ENCODE measurements at places on chromosomes 5 and 9.

GRCh38 chr5:111922344-111922743 is 165.3 kb upstream of the NREP start:
- no peak for DNase-seq

GRCh38 chr9:93190133-93190525 is 6.2 kb downstream of the WNK2 start:
- DNase-seq, result no peak

DNA sequence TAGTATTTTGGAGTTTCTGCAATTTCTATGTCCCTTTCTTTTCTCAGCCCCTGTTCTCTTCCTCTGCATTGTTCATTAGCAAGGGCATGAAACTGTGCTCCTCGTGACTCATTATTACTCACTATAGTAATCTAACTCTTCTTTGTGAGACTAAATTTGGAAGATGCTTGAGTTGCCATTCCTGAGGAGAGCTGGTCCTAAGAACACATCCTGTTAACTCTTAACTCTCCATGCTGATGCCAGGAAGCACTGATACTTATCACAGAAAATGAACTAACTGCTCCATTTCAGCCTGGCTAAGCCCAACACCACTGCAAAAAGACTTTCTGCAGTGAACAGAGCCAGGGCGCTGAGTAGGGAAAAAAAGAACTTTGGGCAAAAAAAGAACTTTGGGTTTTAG is 10.6 kb upstream of the CSNK1A1 start:
- DNase-seq, result peak; percentile 97

GRCh38 chr5:123101556-123101955 is 12.5 kb downstream of the PRDM6 start:
- DNase-seq, result no peak

- peak; percentile 86 for DNase-seq
Measured at GRCh38 chr5:151805414-151806223, 33.9 kb downstream of the G3BP1 start.

DNA sequence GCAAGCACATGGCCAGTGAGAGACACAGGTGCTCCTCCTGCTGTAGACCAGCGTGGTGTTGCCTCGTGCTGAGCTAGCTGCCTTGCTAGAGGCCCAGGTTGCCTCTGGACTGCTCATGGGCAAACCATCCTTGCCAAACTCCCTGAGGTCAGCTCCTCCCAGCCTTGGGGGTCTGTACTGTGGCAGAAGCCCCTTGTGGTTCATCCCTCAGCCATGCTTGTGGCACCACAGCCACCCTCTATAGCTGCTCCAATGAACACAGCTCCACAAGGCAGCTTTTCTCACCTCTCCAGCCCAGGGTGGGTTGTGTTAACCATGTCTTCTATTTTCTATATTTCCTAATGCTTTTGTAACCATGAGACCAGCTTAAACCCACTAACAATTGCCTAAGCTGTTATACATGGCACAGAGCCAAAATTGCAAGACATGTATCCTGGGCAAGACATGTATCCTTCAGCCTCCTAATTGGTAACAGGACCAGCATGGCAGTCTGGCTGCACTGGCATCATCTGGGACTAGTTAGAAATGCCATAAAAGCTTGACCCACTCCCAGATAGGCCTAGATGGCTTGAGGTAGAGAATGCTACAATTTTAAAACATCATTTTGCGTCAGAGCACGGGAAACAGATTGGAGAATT is 183.1 kb upstream of the S1PR3 start:
- DNase-seq, result peak; percentile 24

- no peak for DNase-seq
Measured at GRCh38 chr5:109406719-109407118, 3.1 kb downstream of the PJA2 start.

DNA sequence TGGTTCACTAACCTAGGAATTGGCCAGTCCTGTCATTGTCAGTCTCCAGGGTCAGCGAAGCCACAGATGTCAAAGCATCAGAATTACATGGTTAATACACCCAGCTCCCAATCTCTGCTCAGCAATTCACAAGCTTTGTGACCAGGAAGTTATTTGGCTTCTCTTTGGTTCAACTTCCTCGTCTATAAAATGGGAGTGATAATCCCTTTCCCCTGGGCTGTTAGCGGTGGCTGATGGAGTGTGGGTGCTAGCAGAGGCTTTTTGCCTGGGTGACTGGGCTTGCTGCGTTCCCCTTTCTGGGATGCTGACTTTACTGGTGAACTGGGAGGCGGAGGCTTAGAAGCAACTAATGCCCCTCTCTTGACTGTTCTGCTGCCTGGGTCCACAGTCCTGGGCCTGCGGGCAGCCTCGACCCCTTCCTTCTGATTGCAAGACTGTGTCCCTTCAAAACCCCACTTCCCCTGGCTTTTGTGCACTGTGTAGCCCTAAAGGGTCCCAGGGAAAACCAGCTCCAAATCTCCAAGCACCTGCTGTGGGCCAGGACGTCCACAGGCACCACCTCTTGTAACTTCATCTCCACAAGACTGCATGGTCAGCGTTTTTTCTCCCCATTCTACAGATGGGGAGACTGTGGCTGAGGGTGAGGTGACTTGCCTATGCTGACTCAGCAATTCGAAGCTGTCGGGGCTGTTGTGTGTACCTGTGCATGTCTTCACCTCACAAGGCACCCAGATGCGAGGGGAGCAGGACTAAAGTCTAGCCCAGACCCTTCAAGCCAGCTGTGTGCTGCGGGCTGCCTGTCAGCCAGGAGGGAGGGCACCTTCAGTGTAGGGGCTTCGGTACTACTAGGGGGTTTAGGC is 45.2 kb upstream of the NEURL1B start:
- DNase-seq, result no peak

DNA sequence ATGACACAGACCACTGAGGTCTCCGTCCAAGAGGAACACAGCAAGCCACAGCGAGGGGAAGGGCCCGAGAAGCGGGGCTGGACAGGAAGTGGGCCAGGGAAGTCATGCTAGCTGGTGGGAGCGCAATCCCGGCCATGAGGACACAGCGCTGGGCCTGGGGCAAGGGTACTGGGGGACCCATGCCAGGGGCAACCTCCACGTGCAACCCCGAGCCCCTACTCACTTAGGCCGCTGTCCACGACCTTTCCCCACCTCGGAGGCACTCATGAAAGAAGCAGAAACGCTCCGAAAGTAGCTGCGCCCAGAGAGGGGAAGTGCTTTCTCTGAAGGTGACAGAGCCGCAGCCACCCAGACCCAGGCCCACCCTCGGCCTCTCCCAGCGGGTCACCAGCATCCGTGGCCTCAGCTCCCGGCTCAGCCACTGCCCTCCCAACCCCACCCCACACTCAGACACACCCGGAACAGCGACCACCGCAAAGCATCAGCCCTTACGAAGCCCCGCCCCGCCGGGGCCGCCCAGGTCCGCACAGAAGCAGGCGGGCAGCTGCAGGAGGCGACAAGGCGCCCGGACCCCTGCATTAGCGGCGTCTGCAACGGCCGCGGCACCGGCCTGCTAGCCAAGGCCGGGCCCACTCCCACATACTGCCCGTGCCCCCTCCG is 782 bp downstream of the BICD2 start:
- no peak for DNase-seq

DNA sequence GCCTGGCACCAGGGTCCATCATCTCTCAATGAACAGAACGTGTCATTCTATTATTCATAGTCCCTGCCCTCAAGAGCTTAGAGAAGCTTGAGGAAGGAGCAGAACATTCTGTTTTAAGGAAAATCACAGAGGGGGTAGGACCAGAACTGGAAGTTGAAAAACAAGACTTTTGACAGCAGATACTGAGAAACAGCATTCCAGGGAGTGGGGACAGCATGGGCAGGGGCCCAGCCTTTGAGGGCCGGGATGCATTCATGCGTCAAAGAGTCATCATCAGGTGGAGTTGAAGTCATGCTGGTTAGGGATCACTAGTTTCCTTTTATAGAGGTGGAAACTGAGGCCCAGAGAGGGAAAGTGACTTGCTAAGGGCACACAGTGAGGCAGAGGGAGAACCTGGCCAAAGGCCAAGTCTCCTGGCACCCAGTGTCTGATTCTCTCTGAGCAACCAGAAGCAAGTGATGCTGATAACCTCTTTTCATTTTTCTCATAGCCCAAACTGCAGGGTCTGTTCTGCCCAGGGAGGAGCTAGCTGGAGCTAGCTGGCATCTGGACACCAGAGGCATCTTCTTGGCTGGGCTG is 41.5 kb upstream of the STXBP1 start:
- no peak for DNase-seq

- DNase-seq, result no peak
Measured at GRCh38 chr5:107951309-107951708, 280.6 kb upstream of the EFNA5 start.

- no peak for DNase-seq
Measured at GRCh38 chr9:23160952-23161469, 665.0 kb downstream of the ELAVL2 start.

DNA sequence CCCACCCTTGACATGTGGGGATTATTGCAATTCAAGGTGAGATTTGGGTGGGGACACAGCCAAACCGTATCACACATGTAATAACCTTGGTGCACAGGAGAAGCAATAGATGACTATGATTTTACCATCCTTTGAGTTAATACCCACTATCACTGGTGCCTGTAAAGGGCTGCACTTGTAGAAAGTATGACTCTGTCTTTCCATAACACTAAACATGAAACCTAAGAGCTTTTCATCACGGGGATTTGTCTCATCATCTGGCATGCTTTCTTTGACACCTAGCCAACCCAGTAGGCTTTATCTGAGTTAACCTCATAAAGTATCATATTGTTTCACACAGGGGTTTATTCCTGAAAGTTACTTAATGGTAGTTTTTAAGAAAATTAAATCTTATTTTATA is 188.9 kb upstream of the TNC start:
- peak; percentile 50 for DNase-seq

DNA sequence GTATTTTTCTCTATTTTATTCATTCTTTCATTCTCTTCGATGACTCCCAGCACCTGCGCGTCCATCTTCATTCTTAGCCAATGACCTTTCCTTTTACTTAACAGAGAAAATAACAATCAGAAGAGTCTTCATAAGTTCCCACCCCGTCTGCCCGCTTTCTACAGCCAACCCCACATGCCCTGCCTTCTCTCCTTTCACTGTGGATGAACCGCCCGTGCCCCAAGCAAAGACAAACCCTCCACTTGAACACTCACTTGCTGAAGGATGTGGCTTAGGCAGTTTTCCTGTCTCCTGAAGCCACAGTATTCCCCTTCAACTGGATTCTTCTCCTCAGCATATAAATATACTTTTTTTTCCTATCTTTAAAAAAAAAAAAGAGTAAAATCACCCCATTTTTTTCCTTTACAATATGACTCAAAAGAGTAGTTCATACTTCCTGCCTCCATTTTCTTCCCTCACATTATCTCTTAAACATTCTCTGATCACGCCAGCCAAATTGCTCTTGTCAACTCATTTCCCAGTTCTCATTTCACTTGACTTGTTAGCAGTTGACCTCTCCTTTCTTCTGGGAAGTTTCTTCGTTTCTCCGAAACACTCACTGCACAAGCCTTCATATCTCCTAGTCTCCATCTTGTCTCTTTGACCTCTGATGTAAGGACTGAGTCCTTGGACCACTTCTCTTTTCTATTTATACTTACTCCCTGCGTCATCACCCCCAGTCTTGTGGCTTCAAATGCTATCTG is 11.1 kb downstream of the NIPSNAP3B start:
- DNase-seq, result no peak

DNA sequence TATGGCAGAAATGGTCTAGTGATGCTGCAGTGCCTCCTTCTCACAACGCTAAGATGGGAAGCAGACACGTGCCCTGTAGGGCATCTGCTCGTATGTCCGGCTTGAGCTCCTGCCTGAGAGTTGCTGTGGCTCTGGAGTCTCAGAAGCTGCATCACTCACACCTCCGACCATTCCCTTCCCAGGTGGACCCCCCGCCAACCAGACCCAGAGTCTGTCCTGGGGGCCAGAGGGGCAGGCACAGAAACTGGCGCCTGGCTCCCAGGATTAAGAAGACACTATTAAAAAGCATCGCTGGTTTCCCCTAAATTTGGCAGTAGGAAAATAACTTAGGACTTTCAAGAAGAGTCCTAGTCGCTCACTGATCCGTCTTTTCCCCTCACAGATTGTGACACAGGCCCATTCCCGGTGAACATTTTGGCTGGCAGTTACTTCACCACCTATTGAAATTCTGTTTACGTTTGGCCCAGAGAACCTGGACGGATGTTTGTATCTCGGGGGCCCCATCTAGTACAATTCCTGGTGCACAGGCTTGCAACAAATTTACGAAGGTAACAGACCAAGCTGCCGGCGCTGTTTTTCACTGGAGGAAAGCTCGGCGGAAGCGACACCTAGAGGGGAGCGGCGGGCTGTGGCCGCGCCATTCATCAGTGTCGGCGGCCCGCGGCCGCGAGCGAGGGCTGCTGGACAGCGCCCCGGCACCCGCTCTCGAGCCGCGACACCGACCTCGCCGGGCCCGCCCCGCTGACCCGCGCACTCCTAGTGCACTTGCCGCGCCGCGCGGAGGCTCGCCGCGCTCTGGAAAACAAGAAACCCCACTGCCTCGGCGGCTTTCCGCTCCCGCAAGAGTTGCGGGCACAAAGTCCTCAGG is 1.6 kb downstream of the FSTL4 start:
- DNase-seq, result peak; percentile 5

- peak; percentile 6 for DNase-seq
Measured at GRCh38 chr9:35048511-35048910, 23.9 kb downstream of the VCP start.

- no peak for DNase-seq
Measured at GRCh38 chr5:32259033-32259432, 53.7 kb downstream of the MTMR12 start.

- DNase-seq, result no peak
Measured at GRCh38 chr5:73719632-73720031, 93.6 kb downstream of the ARHGEF28 start.

- no peak for DNase-seq
Measured at GRCh38 chr9:127976498-127976897, 4.3 kb downstream of the EEIG1 start.

- no peak for DNase-seq
Measured at GRCh38 chr5:476102-476813, 33.3 kb downstream of the EXOC3 start.

All from fibroblast of upper back skin (primary cell).